ENCODE measurements at places on chromosomes 1 and 21. TPM values are rescaled to one million over a fixed set of nuclear protein-coding genes. Genes with fewer than 3 reads are reported as not detected.

- no peak for DNase-seq
Observed at GRCh38 chr21:34559089-34559631, 47.1 kb upstream of the KCNE1 start.

DNA sequence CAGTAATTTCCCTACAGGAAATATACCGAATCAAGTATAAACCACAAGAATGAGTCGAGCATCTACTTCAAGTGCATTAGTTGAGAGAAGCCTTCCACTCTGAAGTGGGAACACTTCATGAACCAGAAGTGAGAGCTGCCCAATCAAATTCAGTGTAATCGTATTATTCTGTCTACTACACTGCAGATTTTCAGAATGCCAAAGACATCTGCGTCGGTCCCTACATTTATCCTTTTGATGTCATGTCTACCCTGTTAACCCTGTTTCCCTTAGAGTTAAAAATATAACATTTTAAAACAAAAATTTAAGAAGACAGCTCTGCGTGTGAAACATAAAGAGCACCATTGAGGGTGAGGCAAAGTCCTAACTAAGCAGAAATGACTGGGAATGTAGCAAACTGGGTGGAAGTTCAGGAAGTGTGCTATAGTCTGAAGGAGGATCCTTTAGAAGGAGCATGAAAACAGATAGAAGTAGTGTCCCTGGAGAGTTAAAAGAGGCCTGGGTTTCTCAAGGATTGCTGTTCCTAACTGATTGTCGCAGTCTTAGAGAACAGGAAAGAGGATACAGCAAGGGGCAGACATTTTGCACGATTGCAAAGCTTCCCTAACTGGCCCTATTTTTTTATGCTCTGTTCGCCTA lies 291.2 kb downstream of the PTPRC start:
- peak; percentile 37 for DNase-seq

DNA sequence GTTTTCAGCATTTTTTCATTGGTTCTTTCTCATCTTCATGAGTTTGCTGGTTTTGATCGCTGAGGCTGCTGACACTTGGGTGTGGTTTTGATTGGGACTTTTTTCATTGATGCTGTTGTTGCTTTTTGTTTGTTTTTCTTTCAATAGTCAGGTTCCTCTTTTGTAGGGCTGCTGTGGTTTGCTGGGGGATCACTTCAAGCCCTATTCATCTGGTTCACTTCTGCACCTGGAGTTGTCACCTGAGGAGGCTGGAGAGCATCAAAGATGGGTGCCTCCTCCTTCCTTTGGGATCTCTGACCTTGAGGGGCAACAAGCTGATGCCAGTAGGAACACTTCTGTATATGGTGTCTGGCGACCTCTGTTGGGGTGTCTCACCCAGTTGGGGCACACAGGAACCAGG lies 1279.9 kb upstream of the TMPRSS15 start:
- no peak for DNase-seq

DNA sequence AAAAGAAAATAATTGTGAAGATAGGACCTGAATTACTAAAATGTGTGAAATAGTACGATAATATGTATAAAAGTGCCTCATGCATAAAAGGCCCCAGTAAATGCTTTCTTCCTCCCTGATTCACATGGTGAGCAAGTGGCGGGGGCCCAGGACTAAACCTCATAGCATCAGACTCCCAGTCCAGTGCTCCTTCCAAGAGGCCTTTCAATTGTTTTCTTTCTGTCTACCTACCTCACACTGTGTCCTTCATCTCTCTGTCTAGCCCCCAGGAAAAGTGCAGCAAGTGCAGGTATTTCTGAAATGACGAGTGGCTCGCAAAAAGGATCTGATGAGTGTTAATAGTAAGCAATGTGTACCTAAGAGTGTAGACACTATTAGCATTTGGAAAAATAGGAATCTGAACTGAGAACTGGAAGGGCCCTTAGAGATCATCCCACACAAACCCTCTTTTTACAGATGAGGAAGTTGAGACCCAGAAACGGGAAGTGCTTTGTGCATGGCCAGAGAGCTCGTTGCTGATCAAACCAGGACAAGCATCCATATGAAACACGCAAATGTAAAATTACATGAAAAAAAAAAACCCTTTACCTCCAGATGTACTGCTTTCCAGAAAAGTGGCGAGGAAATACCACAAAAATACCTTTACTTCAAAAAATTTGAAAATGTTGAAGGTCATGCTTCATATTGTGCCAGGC lies 118.2 kb upstream of the HOOK1 start:
- DNase-seq, result peak; percentile 72

- DNase-seq, result no peak
Observed at GRCh38 chr1:228866468-228866867, 131.2 kb downstream of the RHOU start.

DNA sequence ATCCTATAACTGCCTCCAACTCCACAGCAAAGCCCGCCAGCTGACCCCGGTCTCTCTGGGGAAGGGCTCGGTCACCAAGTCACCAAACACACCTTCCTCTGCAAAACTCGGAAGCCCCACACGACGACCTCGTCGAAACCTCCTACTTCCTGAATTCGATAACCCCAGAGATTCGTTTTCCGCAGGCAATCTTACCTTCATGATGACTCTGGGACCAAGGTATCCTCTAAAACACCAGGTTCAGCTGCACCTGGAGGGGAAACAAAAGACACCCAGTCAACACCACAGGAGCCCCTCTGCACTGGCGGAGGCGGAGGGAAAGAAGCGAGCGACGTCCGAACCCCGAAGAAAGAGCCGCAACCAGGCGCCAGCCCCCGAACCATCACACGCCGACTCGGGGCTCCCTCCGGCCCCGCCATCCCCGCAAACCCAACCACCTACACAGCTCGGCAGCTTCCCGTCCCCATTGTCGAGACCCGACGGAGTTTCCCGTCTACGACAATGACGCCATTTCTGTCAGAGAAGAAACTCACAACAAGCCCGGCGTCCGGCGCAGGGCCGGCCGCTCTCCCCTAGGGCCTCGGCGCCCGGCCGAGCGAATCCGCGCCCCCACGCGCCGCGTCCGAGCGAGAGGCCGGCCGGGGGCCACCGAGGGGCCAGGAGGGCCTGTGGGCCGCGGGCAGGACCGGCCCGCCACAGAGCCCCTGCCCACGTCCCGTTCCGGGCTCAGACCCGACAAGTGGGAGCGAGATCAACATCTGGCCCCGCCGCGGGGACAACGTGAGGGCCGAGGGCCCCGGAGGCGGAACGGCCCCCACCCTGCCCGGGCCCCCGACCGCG lies 1.0 kb downstream of the ARID4B start:
- peak; percentile 85 for DNase-seq

DNA sequence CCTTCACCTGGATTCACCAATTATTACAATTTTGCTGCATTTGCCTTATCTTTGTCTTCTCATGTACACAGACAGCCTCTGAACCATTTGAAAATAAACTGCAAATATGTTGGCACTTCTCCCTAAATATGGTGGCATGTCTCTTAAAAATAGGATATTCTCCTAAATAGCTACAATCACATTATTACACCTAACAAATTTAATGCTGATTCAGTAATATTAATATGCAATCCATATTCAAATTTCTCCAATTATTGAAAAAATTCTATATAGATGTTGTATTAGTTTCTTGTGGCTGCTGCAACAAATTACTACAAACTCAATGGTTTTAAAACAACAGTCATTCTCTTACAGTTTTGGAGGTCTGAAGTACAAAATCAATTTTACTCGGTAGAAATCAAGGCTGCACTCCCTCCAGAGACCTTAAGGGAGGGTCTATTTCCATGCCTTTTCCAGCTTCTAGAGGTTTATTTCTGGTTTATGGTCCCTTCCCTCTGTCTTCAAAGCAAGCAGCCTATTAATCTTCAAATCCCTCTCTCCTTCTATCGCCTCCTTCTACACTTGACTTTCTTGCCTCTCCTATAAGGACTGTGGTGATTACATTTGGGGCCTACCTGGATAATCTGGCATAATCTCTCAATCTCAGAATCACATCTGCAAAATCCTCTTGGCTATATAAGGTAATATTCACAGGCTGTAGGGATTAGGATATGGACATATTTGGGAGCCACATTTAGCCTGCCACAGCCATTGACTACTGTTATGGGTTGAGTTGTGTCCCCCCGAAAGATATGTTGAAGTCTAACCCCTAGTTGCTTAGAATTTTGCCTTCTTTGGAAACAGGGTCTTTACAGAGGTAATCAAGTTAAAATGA lies 52.5 kb upstream of the BOLA1 start:
- DNase-seq, result peak; percentile 4

DNA sequence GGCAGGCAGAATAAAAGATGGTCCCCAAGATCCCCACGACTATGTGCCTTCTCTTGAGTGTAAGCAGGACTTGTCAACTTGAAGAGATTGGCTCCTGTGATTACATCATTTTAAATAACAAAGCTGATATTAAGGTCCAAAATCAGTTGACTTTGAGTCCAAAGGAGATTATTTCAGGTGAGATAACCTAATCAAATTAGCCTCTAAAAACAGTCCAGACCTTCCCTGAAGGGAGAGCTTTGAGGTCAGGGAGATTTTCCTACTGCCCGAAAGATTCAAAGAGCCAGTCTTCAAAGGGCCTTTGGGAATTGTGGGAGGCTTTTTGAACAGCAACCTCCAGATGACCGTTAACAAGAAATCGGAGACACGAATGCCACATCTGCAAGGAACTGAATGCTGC lies 51.5 kb upstream of the NCAM2 start:
- DNase-seq, result no peak

DNA sequence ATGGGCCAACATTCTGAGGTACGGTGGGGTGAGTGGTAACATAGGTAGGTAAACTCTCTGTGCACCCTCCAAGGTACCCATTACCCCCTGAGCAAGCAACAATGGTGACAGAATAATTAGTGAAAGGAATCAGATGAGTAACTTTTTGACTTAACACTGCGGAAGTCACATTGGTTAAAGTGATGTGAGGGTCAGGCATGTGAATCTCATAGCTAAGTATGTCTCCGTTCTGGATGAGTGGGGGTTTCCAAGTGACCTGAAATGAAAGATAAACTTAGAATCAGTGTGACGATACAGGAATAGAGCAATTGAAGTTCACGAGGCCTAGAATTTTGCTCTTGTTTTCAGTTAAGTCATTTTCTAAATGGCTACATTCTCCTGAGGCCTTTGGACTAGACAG lies 311.7 kb downstream of the KCTD3 start:
- no peak for DNase-seq

GRCh38 chr1:179917601-179918429 lies 35.7 kb downstream of the TOR1AIP1 start:
- no peak for DNase-seq

DNA sequence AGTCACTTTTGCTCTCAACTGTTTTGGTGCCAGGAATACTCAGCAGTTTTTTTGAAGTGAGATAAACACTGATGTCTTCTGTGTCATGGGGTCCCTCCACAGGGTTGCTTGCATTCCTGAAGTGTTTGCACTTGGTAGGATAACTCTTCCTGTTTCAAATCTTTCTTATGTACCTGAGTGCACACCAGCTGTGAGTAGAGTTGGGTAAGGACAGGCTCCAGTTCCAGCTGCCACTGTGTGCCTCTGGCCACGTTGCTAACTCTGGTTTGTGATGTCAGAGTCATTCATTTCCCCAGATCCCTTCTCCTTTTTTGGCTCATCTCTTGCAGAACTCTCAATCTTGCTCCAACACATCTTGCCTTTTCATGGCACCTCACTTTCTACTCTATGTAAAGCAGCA lies 356.3 kb upstream of the B3GALT2 start:
- DNase-seq, result no peak

GRCh38 chr1:65703853-65704252 lies 88.8 kb upstream of the PDE4B start:
- DNase-seq, result no peak

- no peak for DNase-seq
Observed at GRCh38 chr21:30482130-30482529, 2.0 kb upstream of the KRTAP19-1 start.

GRCh38 chr1:237877631-237878030 lies 13.1 kb downstream of the ZP4 start:
- no peak for DNase-seq

- DNase-seq, result no peak
Observed at GRCh38 chr1:16241221-16241708, 4.3 kb upstream of the CPLANE2 start.

Gene FAM167B
- 1.8 TPM for polyA plus RNA-seq

Gene C1orf87
- polyA plus RNA-seq, result not detected

Gene TP73
- polyA plus RNA-seq, result 0.26 TPM

Gene TCHH
- not detected for polyA plus RNA-seq

Gene KCNA2
- 0.39 TPM for polyA plus RNA-seq

Gene MROH7
- polyA plus RNA-seq, result not detected

Measured in B cell (primary cell).